Dermis microvascular lymphatic vessel endothelial cell (primary cell): ENCODE measurements at places on chromosomes 5 and 9. TPM values are rescaled to one million over a fixed set of nuclear protein-coding genes. Genes with fewer than 3 reads are reported as not detected.
A peak's percentile ranks its signal among the peaks of the same experiment; 100 is the strongest.

The CARTPT gene
- not detected in 2 replicates for total RNA-seq

DNA sequence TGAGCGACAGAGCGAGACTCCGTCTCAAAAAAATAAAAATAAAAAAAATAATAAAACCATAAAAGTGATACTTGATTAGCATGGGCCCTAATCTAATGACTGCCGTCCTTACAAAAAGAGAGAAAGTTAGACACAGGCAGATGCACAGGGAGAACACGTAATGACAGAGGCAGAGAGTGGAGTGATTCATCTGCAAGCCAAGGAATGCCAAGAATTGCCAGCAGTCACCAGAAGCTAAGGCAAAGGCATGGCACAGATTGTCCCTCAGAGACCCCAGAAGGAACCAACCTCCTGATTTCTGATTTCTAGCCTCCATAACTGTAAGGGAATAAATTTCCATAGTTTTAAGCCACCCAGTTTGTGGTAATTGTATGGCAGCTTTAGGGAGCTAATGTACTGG, 79.6 kb upstream of the FREM1 start:
- DNase-seq: no peak

- no peak for DNase-seq
Observed at GRCh38 chr5:32953694-32954093, 242.6 kb downstream of the NPR3 start.

GRCh38 chr5:11322133-11322532, 561.1 kb upstream of the DAP start:
- no peak for DNase-seq

The SEMA6A gene
- total RNA-seq: 11.8 and 51.1 TPM in 2 replicates

DNA sequence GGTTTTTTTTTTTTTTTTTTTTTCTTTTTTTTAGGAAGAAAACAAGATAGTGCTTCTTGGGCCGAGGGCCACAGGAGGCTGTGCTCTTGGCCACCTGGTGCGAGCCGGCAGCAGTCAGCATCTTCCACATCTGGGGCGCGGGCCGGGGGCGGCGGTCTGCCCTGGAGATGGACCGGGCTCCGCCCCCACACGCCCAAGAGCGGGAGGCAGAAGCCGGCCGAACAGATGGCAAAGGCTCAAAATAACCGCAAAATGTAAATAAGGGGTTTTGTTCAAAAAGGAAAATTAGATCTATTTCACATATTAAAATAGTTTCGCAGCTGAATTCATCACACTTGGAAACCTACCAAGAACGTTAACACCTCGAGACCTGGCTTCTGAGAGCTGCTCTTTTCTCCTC, 51.5 kb upstream of the UBAC1 start:
- DNase-seq: no peak

DNA sequence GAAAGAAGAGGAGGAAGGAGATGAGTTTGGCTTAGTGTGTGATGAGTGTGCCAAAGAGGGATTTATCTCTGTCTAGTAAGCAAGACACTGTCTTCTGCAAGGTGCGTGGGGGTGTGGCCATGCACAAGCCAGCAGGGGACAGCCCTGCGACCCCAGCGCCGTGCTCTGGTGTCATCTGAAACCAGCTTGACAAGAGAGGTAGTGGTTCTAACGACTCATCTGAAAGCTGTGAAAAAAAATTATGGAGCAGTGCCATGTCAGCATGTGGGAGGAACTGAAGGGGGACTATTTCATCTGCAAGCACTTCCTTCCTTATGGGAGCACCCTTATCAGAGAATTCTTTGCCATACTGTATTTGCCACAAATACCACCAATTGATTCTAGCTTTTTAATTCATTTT, 398.6 kb downstream of the PSAT1 start:
- no peak for DNase-seq

DNA sequence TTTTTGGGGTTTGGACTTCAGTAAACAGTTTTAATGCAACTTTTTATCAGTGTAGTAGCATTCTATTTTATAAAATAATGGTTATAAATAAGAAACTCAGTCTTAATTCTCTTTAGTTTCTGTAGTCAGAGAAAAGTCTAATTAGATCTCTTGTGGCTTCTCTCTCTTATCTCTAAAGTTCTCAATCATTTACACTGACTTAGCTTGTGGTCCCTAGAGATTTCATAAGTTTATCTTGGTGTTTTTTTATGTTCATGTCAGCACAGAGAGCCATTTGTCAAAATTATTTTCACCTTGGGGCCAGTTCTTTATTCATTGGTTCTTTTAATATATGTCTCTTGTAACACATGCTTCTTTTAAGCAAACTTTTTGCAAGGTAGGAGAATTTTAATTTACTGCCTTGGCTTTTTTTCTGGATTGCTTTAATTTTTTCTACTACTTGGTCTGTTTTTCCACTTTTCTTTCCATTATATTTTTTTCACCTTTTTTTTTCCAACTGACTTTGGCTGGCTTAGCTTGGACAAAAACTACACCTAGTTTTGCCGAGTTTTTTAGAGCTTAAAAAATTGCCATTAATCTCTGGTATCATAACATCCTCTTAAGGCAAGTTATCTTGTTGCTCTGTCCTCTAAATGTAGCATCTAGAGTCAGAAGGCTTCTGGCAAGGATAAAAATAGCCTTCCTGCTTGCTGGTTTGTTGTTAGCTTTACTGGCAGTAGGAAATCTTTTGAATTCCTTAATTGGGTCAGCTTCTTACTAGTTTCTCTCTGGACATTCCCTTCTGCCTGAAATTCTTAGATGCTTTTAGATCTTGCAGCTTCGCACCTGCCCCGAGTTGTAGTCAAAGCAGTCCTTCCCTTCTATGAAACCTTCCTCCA, 35.3 kb downstream of the CPEB4 start:
- DNase-seq: no peak

GRCh38 chr5:143083006-143083405, 312.8 kb downstream of the ARHGAP26 start:
- DNase-seq: peak; percentile 3

The LCN1 gene
- not detected in 2 replicates for total RNA-seq

DNA sequence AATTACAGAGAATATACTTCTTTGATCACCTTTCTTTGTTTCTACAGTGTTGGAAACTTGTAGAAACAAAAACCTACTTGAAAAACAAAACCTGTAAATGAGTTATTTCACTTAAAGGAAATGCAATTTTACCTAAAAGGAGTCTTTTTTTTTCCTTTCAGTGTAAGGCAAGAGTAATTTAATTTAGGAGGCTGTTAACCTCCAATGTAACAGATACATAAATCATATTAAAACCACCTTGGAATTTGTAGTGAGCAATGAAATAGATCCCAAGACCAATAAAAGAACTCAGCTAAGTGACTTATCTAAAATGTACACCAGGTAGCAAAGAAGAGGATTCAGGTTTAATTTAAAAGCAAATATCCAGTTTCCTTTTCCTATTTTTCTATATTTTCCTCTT, 524.8 kb downstream of the CSNK1G3 start:
- DNase-seq: no peak

DNA sequence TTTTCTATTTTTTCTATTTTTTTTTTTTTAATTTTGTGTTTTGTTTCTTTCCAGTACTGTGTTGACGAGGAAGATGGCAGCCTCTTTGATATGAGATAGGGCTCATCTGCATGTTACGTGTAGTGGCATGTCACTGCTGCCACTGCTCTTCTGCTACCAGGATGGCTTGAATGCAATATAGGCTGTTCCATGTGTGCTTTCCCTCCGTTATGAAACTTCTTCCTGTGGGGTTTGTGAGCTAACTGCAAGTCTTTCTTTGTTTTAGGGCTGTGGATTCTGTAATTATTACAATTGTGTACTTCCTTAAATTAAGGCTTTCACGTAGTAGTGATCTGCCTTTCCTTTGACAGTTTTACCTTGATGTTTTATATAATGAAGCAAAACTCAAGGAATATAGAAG, 184.6 kb downstream of the KDM4C start:
- DNase-seq: no peak

The CNTFR gene
- total RNA-seq: not detected in 2 replicates

The FYB1 gene
- not detected in 2 replicates for total RNA-seq

The LHX6 gene
- total RNA-seq: 1.9 and 3.2 TPM in 2 replicates

DNA sequence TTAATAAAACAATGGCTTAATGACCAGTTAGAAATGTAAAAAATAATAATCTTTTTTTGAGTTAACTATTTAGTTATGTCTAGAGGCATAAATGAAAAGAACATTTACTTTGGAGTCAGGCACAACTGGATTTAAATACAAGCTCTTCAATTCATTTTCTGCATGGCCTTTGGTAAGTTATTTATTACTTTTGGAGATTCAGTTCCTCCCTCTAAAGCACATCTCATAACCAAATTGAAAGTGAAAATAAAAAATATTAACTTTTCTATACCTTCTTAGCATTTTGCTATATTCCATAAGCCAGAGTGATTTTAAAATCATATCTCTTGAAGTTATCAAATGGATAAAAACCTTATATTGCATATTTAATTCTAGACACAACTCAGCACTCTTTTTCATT, 434.9 kb upstream of the SMARCA2 start:
- DNase-seq: no peak

The FBLL1 gene
- total RNA-seq: 0.13 and 1.1 TPM in 2 replicates

The OR1J2 gene
- total RNA-seq: not detected in 2 replicates

DNA sequence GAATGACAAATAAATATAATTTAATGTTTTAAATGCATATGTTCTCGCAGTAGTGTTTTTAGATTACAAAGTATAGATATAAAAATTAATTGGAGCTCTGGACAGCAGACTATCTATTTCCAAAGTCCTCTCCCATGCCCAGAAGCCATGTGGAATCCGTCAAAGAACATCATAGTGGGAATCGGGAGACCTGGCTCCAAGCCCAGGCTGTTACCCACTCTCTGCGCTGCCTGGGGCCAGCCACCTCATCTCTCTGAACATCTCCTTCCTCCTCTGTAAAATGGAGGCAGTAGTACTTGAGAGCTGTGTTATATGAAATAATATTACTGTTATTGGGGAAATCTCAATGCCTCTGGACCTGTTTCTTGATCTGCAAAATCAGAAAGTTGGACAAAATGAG, 58.1 kb upstream of the SLC30A5 start:
- no peak for DNase-seq

The TRPM6 gene
- total RNA-seq: 0.25 and 0.26 TPM in 2 replicates

The ARID3C gene
- total RNA-seq: 0.25 TPM in 1 of 2 replicates, not detected in the other

GRCh38 chr9:119956111-119956510, 586.9 kb upstream of the BRINP1 start:
- DNase-seq: no peak

The ADGRD2 gene
- not detected in 2 replicates for total RNA-seq

DNA sequence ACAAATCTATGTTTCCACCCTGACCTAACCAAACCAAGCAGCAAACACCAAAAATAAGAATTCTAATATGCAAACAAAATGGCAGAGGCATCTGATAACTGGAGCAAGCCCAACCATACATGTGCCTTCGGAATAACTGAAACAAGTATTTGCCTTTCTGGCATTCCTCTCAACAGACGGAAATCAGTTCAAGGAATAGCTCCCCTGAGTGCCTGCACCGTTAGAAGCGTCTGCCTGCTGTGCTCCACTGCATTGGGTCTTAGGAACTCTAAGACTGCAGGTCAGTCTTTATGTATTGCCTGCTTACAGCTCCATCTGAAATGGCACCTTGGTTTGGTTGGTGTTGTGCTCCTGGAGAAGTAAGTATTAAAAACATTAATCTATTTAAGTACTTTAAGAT, 98.5 kb downstream of the MRPS27 start:
- DNase-seq: no peak

GRCh38 chr9:107153336-107153735, 129.7 kb upstream of the RAD23B start:
- DNase-seq: no peak

DNA sequence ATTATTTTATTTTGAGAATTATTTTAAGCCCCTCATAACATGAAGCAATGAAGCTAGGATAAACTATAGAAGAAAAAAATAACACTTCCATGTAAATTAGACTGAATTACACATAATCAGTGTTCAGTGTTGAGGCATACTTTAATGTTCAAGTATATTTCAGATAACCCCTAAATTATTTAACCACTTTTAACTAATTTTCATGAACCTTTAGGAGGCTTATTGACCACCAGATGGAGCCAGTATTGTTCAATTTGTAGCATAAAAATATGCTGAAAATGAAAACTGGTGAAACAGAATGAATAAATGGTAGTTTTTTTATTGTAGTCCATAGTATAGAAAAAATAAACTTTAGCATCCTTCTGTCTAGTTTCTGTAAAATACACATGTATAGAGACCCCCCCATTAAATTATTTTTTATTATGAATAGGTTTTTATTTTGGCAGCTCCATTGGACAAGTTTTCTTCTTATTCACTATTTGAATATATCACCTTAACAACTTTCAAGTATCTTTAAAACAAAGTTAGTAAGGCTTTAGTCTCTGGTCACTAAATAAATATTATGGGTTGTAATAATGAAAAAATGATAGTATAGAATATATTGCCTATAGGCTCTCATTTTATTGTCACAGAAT, 190.1 kb downstream of the CWC27 start:
- peak; percentile 48 for DNase-seq

DNA sequence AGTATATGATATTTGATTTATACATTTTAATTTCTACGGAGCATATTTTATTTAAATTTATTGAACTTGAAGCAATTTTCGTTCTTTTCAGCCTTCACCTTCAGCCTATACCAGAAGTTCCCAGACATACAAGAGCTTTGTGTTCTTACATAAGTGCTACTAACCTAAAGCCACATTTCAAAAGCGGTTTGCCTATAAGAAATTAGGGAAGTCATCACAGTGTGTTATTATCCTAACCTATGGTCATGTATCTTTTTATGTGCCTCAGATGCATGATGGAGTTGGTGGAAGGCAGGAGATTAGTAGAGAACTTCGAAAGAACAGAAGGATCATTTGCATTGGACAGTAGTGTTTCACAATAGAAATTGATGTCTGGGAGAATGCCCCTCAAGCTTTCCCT, 3.1 kb downstream of the KIF2A start:
- no peak for DNase-seq

The FAM81B gene
- under 0.01 TPM in 1 of 2 replicates, not detected in the other for total RNA-seq

DNA sequence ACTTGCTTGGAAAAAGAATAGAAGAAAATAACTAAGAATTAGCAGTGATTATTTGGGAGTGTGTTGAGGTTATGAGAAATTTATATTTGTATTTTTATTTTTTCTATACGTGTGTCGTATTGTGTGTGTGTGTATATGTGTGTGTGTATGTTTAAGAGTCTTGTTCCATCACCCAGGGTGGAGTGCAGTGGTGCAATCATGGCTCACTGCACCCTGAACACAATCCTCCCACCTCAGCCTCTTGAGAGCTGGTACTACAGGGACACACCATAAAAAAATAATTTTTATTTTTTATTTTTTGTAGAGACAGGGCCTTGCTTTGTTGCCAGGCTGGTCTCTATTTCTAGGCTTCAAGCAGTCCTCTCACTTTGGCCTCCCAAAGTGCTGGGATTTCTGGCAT, 643.8 kb downstream of the PDE4D start:
- DNase-seq: no peak

DNA sequence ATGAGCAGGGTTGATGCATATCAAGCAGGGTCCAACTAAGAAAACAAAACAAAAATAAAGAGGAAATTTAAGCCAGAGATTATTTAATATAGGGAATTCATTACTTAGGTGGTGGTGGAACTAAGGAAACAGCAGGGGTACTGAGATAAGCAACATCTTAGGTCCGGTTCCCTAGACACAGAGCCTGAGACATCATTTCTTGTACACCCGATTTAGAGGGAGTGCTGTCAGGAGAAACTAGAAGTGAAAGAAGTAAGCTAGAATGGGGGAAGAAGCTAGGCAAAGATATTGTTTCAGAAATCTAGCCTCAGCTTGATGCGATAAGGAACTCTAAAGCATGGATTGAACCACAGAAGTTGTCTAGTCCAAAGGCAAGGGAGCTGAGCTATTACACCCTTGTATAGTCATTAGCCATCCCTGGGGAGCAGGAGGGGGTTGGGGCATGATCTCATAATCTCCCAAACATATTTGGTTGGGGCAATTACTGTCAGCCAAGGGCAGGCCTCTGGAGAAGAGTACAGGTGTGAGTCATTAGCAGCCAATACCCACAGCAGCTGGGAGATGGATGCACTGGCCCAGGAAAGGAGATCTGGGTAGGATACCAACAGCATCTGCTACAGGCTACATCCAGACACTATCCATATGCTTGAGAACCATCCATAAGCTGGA, 194.5 kb downstream of the ARL15 start:
- no peak for DNase-seq
